M059J (cell line): ENCODE measurements at places on chromosomes 2 and 18.

DNA sequence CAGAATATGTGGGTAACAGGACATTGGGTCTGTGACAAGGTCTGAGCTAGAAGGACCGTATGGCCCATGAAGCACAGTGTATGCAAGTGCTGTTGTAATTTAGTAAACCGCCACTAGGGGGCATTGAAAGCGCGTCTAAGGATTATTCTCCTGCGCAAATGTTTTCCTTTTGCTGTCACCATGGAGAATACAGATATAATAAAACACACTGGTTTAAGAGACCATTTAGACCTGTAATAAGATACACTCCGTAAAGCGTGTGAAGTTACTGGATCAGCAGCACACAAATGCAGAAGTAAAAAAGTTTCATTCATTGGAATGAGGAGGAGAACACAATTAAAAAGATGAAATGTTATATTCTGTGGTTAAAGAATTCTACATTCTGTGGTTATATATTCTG is 272.4 kb downstream of the AGAP1 start:
- DNase-seq = peak; percentile 85

DNA sequence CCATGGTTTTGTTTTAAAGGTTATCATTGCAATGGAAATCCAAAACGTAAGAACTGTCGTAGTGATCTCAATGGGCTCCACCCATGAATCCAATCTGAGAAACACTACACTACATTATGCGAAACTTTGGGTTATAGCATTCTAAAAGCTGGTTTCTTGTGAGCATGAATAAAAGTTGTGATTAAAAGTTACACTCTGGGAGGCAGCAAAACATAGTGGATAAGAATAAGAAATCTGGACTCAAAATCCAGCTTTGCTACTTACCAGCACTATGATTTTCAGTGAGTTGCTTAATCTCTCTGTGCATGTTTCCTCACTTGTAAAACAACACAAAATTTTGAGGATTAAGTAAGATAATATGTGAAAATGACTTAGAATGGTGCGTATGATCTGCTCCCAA is 25.7 kb upstream of the THOC1 start:
- DNase-seq = peak; percentile 12

- DNase-seq = no peak
Observed at GRCh38 chr18:57088883-57089282, 58.0 kb upstream of the BOD1L2 start.

- DNase-seq = peak; percentile 64
Observed at GRCh38 chr18:621291-622043, 24.7 kb downstream of the CLUL1 start.

DNA sequence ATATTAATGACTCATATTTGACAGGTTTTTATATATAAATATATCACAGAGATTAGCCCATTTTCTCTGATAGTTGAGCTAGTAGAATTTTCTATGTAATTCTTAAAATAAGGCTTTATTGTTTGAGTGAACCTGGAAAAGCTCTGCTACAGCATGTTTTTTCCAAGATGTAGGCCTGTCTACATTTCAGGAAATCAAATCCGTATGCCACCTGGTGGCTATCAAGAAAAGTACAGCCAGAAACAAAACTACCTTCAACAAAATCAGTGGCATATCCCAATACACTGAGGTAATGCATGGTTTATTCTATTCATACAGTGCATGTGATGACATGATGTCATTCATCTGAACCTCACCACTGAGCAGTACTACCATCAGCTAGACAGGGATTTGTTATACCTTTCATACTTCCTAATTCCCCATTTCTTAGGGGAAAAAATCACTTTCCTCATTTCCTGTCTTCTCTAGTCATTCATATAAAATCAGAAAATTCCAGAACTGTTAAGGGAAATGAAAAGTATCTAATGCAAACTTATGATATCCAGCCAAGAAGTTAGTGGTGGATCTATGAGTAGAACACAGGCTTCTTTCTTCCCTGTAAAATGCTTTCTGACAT is 310.4 kb upstream of the SYT4 start:
- peak; percentile 45 for DNase-seq
